Caki2 (cell line): ENCODE measurements at places on chromosomes 5 and 9. TPM values are rescaled to one million over a fixed set of nuclear protein-coding genes. Genes with fewer than 3 reads are reported as not detected.
A peak's percentile ranks its signal among the peaks of the same experiment; 100 is the strongest.

Gene AFF4
- 11.5 and 12.7 TPM in 2 replicates for total RNA-seq

GRCh38 chr5:123806644-123807043 lies 294.7 kb downstream of the CSNK1G3 start:
- DNase-seq: no peak

- DNase-seq: no peak
These were observed 8.9 kb downstream of the B4GALT1 start for GRCh38 chr9:33157960-33158842.

GRCh38 chr5:144183254-144183889 lies 12.7 kb downstream of the KCTD16 start:
- peak; percentile 59 for DNase-seq

- DNase-seq: no peak
These were observed 487.2 kb upstream of the KLF4 start for GRCh38 chr9:107976767-107977166.

GRCh38 chr5:172891716-172892421 lies 57.8 kb downstream of the ERGIC1 start:
- peak; percentile 56 for DNase-seq

- DNase-seq: no peak
These were observed 7.3 kb upstream of the NR4A3 start for GRCh38 chr9:99814359-99814758.

- DNase-seq: no peak
These were observed 44.6 kb downstream of the MPDZ start for GRCh38 chr9:13234932-13235331.

DNA sequence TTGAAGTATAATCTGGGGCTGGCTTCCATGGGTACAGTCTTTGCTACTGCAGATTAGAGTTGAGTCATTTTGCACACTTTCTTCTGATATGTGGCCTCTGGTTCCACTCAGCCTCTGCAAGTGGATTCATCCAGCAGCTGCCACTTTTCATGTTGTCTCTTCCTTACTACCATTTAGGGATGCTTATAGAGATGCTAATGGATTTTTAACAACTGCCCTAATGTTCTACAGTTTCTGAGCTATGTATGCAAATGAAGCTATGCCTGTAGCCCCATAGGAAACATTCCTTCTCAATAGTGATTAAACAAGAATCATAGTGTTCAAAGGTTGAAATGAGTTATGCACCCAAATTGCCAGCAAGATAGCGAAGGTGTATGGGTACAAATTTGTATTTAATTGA lies 456.0 kb upstream of the ITGA1 start:
- no peak for DNase-seq

GRCh38 chr9:98983295-98984268 lies 39.9 kb downstream of the COL15A1 start:
- peak; percentile 33 for DNase-seq

DNA sequence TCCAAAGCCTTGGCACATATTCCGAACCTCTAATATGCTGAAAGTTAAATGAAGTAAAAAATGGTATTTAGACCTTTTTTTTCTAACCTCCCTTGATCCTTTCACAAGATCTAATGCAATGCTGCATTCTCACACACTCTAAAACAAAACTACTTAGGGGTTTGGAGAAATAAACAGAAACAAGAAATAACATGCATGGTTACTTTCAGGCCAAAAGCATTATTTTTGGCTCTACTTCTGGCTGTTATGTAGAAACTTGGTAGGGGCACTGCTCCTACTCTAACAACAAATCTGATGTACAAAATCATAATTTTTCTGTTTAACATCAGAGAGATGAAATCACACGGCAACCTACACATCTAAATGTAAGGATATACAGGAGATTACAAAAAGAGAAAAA lies 51.2 kb downstream of the CHD1 start:
- no peak for DNase-seq

GRCh38 chr9:136996361-136997292 lies at the start of gene CLIC3:
TSS of gene CLIC3 (minus strand) at chr9:136996568. CDS start at chr9:136996543, 25 bp downstream.
- no peak for DNase-seq

Gene DAB2IP
- total RNA-seq: 0.84 and 1.8 TPM in 2 replicates

DNA sequence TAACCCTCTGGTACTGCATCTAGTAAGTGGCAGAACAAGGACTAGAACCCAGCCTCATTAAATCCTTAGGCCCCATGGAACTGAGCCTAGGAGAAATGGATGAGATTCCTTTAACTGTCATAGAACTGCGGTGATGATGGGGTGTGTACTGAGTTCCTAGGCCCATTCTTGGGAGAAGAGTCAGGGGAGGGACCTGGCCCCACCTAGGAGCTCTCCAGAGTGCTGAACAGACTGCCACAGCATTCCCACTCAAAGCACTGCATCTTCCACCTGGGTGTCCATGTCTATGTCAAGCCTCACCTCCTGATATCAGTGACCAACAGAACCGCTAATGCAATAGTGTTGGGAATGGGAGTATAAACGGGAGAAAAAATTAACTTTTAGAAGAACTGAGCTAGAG lies 36.6 kb downstream of the TTLL11 start:
- DNase-seq: peak; percentile 12

DNA sequence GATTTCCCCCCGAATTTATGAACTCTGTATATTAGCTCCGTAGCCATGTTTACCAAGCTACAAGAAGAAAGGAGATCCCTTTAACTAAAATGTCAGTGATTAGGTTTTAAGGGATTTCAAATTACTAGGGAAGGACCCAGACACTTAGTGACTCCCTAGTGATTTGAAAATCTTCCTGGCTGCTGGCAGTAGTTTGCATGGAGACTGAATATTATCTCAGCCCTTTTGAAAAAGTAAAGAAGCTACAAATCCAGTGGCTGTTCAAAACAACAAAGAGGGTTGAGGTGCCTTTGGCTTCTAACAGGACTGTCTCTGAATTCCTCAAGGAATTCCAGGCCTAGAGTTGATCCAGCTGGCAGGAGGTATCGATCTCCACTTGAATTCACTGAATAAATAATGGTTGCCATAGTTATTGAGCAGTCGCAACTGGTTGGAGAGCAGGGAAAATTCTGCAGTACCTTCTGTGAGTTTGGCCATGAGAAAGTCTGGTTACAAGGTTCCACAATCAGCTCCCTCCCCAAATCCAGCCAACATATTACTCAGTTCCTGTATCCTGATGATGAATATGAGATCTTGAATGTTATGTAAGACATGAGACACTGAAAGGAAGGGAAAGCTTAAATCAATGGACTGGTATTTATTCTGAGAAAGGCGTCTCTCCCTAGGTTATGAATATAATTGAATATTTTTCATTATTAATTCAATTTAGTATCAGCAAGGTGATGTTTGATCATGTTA lies 37.7 kb downstream of the NR4A3 start:
- DNase-seq: no peak

Gene FOXD4L6
- not detected in 2 replicates for total RNA-seq

- peak; percentile 89 for DNase-seq
These were observed 41.4 kb upstream of the DAB2IP start for GRCh38 chr9:121609822-121610637.

GRCh38 chr5:118968925-118969375 lies 19.4 kb downstream of the DTWD2 start:
- no peak for DNase-seq

Gene DBH
- total RNA-seq: not detected in 2 replicates

- no peak for DNase-seq
These were observed 59.9 kb downstream of the CAVIN4 start for GRCh38 chr9:100637787-100638186.

- DNase-seq: no peak
These were observed 2.1 kb downstream of the ZDHHC11 start for GRCh38 chr5:848671-849111.

Gene IL5
- not detected in 2 replicates for total RNA-seq

GRCh38 chr9:129471201-129472019 lies 149.5 kb downstream of the C9orf50 start:
- no peak for DNase-seq

Gene TERT
- total RNA-seq: 0.03 and 3.9 TPM in 2 replicates
